ENCODE measurements at places on chromosomes 13 and 19. TPM values are rescaled to one million over a fixed set of nuclear protein-coding genes. Genes with fewer than 3 reads are reported as not detected.

The FUT1 gene
- 4.2 TPM for total RNA-seq

The NAPSA gene
- not detected for total RNA-seq

DNA sequence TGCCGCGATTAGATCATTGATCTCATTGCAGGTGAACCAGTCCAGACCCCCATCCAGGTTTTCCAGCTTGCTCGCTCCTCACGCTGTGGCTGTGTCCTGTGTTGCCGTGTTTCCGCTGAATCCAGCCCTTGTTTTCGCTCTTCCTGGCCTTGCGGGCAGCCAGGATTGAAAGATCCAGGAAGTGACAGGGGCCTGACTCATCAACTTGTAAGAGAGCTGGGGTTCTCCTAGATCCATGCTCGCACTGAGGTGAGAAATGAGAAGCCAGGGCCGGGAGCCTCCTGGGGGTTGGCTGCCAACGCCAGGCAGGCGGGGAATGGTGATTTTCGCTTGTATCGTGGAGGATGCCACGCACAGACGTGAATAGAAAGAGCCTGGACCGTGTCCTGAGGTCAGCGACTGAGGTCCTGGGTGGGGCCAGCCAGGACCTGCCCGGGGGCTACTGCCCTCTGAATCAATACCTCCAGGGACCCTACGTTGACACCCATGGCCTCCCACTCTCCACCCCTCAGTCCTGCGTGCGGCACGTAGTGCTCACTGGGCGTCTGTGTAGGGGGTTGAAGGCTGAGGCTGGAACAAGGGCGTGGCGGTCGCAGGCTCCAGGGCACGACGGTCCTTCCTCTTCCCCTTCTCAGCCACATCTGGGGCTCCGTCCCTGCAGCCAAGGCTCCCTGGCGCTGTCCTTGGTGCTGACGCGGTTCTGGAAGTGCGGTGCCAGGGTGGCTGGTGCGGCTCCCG is 7.3 kb upstream of the PTPRH start:
- peaks cover 8% of the 10 kb centered on the region for H3K4me1 ChIP-seq
- peak; percentile 73 for DNase-seq
- no peaks in the 10 kb centered on the region for H3K27me3 ChIP-seq
- peak overlapping the region; percentile 52 for H3K4me3 ChIP-seq
- no peak overlapping the region for H3K27ac ChIP-seq

DNA sequence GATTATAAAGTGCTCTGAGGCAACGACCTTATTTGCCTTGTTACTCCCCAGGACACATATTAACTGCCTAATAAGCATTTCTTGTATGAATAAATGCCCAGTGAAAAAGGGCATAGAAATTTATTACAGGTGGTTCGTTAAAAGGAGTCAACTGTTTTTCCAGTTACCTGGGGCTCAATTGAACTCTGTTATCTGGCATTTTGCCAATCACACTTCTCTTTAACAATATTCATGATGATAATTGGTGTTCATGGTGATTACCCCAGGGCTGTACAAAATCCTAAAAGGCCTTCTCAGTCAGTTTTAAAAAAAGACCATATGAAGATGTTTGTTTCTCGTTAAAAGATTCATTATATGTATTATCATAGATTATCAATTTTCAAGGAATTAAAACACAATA is 57.1 kb downstream of the KL start:
- DNase-seq, result no peak
- no peak overlapping the region for H3K4me3 ChIP-seq
- no peaks in the 10 kb centered on the region for H3K36me3 ChIP-seq
- H3K27ac ChIP-seq, result no peak overlapping the region

- no peaks in the 10 kb centered on the region for H3K4me1 ChIP-seq
- no peak for DNase-seq
- H3K27ac ChIP-seq, result no peak overlapping the region
These were observed 1639.9 kb downstream of the SLITRK5 start for GRCh38 chr13:89310943-89311672.

DNA sequence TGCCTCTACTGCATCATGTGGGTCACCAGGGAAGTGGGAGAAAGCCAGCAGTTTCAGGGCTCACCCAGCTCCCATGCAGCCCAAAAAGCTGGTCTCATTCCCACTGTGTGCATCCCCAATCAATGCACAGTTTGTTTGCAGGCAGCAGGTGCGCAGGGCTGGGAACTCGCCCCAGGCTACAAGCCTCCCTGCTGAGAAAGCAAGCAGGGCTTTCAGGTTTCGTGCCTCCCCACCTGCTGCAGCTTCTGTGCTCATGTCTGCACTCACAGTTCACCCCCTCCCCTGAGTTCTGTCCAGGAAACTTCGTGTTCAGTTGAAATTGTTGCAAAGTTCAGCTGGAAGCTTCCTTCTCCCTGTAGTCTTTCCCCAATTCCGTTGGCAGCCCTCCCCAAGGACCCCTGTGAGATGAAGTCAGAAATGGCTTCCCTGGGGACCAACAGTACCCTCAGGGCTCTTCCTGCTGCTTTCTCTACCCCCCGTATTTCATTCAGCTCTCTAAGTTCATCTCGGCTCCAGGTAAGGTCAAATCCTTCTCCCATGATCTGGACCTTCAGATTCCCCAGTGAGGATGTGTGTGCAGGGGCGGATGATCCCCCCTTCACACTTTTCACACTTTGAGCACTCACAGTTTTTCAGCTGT is 10.3 kb upstream of the KLK3 start:
- no peak overlapping the region for H3K4me3 ChIP-seq
- DNase-seq, result no peak
- H3K27ac ChIP-seq, result no peak overlapping the region
- H3K36me3 ChIP-seq, result no peaks in the 10 kb centered on the region
- H3K27me3 ChIP-seq, result no peaks in the 10 kb centered on the region
- H3K4me1 ChIP-seq, result no peaks in the 10 kb centered on the region

- no peaks in the 10 kb centered on the region for H3K4me1 ChIP-seq
- no peak overlapping the region for H3K4me3 ChIP-seq
- H3K27me3 ChIP-seq, result no peaks in the 10 kb centered on the region
- no peak overlapping the region for H3K27ac ChIP-seq
These were observed 30.3 kb downstream of the ADPRHL1 start for GRCh38 chr13:113422807-113423519.

DNA sequence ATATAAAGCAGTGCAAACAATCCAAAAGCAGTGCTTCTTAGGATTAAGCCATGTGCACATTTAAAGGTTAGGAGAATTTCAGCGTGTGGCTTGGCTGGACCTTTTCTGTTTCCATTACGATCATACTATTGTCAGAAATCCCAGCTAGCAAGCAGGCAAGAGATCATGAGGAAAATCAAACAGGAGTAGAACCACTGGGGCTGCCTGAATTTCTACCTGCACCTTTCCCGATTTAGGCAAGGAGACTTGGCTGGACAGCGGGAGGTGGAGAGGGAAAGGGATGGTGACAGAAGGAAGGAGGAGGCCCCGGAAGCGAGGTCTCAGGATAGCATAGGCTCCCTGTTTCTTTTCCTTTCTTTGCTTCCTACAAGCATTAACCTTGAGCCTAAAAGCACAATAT is 102.5 kb downstream of the FGF14 start:
- H3K36me3 ChIP-seq, result no peaks in the 10 kb centered on the region
- H3K4me1 ChIP-seq, result no peaks in the 10 kb centered on the region
- no peaks in the 10 kb centered on the region for H3K27me3 ChIP-seq
- H3K4me3 ChIP-seq, result no peak overlapping the region
- H3K27ac ChIP-seq, result no peak overlapping the region

DNA sequence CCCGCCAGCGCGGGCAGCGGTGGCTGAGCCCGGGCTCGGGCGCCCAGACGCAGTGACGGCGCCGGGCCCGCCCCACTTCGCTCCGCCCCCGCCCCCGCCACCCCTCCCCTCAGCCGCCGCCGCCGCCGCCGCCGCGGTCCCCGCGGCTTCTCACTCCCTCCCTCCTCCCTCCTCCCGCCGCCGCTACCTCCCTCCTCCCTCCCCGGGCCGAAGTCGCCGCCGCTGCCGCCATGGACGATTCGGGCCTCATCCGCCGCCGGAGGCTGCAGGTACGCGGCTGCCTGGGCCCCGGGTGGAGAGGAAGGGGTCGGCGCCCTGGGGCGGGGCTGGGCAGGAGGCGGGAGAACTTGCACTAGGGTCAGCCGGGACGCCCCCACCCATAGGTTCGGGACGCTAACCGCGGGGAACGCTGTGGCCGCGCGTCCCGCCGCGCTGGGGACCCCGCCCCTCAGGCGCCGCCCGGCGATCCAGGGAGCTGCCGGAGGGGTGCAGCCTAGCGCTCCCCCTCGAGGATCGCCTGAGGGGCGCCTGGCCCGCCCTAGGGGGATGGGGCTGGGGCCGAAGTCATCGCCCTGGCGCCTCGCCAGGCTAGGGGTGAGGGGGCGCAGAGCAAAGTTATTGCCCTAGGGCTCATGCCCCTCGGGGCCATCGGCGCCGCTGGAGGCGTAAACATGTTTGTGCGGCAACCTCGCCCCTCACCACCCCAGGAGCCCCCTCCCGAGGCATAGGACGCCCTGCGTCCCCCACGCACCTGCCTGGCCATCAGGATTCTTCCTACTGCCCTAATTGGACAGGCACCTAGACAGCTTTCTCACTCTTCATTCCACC is 427 bp downstream of the RTBDN start:
- peak overlapping the region; percentile 47 for H3K4me3 ChIP-seq
- DNase-seq, result no peak
- H3K27ac ChIP-seq, result no peak overlapping the region
- no peaks in the 10 kb centered on the region for H3K27me3 ChIP-seq
- peaks cover 17% of the 10 kb centered on the region for H3K4me1 ChIP-seq

- no peak overlapping the region for H3K27ac ChIP-seq
- no peaks in the 10 kb centered on the region for H3K4me1 ChIP-seq
- H3K36me3 ChIP-seq, result no peaks in the 10 kb centered on the region
- H3K4me3 ChIP-seq, result no peak overlapping the region
- no peaks in the 10 kb centered on the region for H3K27me3 ChIP-seq
- no peak for DNase-seq
These were observed 4.9 kb downstream of the ERCC1 start for GRCh38 chr19:45418802-45419201.

The PRKCG gene
- total RNA-seq, result not detected

DNA sequence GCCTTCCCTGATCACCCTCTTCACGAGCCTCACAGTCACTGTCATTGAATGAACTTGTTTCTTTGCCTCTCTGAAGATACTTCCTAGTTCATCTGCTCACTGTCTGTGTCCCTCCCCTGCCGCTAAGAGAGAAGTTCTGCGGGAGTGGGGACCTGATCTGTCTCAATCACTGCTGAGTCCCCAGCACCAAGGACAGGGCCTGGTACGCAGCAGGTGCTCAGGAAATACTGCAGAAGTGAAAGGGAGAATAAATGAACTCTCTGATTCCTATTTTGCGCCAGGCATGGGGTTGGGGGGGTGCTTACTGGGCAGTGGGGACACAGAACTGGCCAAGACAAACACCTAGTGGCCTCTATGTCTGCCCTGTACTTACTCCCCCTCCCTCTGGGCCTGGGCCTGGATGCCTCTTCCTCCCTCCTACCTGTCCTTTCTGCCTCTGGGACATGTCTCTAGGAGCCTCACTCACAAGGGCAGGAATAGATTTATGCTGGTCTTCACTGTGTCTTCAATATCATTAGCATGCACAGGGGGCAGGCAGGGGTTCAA is 17.5 kb downstream of the FCGBP start:
- H3K4me3 ChIP-seq, result no peak overlapping the region
- DNase-seq, result no peak
- no peak overlapping the region for H3K27ac ChIP-seq
- no peaks in the 10 kb centered on the region for H3K36me3 ChIP-seq
- H3K4me1 ChIP-seq, result no peaks in the 10 kb centered on the region
